H4 (cell line): ENCODE measurements at places on chromosomes 2 and 18.
A peak's percentile ranks its signal among the peaks of the same experiment; 100 is the strongest.

DNA sequence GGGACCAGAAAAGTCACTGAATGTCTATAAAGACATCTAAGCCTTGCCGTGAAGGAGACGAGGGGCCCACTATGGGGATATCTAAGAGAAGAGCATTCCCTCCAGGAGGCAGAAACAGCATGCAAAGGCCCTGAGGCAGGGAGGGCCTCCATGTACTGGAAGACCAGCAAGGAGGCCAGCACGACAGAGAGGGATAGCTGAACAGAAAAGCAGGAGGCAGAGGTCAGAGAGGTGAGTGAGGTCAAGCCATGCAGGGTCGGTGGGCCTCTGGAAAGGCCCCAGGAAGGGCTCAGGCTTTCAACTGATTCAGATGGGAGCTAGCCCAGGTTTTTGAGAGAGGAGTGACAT, 5.7 kb downstream of the TRABD2A start:
- no peak for DNase-seq

- no peak for DNase-seq
These were observed 169.1 kb downstream of the DSEL start for GRCh38 chr18:67347438-67347837.

GRCh38 chr2:121008975-121009374, 273.3 kb downstream of the GLI2 start:
- no peak for DNase-seq

DNA sequence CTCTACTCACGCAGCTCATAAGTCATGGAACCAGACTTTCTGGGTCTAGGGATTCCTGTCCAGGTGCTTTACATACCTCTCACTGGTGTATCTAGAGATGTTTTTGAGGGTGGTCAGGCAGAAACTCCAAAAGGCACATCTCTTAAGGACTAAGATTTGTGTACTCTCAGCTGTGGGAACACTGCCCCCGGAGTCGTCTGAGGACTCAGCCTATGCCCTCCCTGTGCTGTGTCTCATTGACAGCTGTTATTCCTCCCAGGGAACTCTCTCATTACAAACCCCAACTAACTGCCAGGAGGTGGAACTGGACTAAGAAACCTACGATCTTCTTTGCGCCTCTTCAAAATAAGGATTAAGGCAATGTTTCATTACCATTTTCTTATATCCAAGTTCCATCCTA, 293.9 kb upstream of the DLGAP1 start:
- no peak for DNase-seq

DNA sequence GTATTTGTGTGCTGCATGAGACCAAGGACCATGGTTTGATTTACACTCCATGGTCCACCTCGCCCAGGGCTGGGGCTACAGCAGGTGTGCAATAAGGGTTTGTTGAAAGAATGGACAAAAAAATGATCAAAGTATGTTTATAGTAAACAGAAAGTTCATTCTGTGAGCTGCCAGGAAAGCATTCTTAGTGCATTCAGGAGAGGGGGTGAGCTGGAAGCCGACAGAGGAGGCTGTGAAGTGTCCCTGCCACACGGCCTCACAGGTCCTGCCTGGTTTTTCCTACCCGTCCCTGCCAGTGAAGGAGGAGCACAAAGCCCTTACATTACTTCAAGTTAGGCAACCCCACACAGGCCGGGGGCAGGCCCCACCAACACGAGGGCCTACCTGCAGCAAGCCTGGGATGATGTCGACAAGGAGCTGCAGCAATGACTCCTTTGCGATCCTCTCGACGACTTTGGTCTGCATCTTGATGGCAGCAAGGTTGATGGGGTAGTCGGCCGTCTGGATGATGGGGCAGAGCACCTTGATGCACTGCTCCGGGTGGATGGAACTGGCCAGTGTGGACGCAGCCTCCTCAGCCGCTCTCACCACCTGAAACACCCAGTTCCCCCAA, 63.2 kb upstream of the TFCP2L1 start:
- no peak for DNase-seq

GRCh38 chr18:36496022-36496421, 198.5 kb downstream of the FHOD3 start:
- DNase-seq, result no peak

GRCh38 chr2:149314687-149315086, 15.7 kb upstream of the LYPD6 start:
- no peak for DNase-seq

GRCh38 chr18:4207383-4207985, 247.6 kb downstream of the DLGAP1 start:
- DNase-seq, result no peak

DNA sequence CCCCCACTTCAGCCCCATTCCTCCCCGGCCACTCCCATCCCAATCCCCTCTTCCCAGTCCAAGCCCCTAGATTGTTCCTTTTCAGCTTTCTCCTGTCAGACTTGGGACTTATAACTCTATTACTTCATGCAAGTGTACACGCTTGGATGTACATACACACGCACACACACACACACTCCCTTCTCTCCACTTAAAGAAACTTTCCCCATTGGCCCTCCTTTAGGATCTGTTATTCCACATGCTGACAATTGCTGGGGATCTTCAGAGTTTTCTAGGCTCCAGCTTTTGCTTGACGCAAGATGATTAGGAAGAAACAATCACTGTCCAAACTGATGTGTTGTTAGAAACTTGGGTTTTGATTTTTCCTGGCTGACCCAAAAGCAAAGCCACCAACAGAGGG, 75.4 kb downstream of the CDK15 start:
- no peak for DNase-seq

DNA sequence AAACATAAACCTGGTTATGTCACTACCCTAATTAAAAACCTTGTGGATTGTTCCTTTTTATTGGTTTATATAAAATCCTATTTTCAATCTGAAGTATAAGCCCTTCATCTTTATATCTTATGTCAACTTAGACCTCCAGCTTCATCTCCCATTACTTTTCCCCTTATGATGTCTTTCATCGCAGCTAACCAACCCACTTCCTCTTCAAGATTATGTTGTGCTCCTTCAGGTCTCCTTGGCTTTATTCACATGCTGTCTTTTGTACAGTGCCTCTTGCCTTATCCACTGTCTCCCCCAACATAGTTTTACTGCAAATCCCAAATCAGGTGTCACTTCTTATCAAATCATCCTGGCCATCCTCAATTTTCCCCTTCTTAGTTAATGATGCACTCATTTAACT, 25.9 kb downstream of the MBD5 start:
- DNase-seq, result no peak

GRCh38 chr2:232632229-232632903, 1.0 kb upstream of the EFHD1 start:
- DNase-seq, result no peak

DNA sequence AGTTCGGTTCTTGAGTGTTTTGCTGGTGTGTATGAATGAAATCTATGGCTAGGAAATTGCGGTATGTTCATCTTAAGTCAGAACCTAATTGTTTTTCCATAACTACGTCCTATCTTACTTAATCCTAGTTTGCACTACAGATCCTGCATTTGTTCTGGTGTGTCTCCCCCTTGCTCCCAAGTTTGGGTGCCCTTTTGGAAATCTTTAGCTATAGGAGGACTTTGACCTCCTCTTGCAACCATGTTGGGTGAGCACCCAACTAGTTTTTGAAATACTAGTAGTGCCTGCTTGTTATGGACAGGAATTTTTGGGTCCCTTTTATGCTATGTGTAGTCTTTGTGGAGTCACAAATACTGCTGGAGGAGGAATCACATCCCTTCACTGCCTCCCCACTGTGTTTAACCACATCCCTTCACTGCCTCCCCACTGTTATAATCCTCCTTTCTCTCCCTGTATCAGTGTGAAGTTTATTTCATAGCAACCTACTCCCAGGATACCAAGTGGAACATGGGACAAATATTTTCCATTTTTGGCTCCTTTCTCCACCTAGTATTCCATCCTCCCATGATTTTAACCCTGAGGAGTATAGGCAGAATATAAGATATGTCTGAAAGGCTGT, 26.3 kb upstream of the COBLL1 start:
- no peak for DNase-seq

- peak; percentile 68 for DNase-seq
These were observed 21.2 kb downstream of the GRB14 start for GRCh38 chr2:164599954-164600589.

- peak; percentile 54 for DNase-seq
These were observed 23.7 kb downstream of the METTL4 start for GRCh38 chr18:2547477-2548087.

GRCh38 chr18:23618862-23619387, 32.6 kb upstream of the NPC1 start:
- no peak for DNase-seq

GRCh38 chr2:204897561-204897960, 352.3 kb downstream of the PARD3B start:
- DNase-seq, result no peak

- no peak for DNase-seq
These were observed 9.0 kb upstream of the WNT10A start for GRCh38 chr2:218871345-218872302.

DNA sequence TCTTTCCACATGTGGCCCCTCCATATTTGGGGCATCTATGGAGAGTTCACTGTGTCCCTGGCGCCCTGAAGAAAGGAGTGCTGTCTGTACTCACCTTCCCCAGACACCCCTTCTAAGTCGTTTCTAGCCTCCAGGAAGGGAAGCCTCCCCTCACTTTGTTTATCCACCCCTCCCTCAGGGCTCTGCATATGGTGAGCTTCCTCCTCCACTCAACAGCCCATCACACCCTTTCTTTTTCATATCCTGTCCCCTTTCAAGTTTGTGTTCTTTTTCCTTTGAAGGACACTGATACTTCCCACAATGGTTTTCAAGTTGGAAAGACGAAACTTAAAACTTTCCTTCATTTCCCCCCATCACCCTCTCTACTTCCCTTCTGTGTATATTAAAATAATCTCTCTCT, 291.4 kb upstream of the POU3F3 start:
- DNase-seq, result no peak

DNA sequence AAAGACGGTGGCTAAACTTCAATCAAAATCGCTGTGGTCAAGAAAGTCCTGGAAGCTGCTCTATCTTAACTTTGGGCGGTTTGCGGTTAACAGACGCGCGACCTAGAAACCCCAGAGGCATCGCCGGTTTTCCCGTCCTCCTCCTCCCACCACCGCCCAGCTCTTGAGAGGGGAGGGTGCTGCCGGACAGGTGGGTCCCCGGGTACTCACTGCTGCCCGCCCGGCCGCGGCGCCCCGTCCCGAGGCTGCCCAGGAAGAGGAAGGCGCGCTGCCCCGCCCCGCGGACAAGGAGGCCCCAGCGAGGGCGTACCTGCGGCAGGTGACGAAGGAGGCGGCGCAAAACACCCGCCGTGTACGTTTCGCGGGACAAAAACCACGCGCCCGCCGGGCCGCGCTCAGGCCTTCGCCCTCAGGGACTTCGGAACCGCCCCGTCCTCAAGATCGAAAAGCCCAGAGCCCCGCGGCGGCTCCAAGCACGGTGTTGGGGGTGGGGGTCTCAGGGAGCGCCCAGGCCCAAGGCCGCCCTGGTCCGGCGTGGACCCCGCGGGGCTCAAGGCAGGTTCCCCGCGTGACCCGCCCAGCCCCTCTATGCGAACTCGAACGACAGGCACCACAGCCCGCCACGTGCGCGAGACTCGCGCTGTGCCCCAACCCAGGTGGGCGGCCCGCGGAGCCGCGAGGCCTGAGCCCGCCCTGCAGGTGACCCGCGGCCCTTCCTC, at the start of gene SH3YL1:
Gene SH3YL1, minus strand, starts transcription at position 259 of the 719 bp plus-strand sequence. Its CDS starts 48 bp downstream, at position 211.
- no peak for DNase-seq

DNA sequence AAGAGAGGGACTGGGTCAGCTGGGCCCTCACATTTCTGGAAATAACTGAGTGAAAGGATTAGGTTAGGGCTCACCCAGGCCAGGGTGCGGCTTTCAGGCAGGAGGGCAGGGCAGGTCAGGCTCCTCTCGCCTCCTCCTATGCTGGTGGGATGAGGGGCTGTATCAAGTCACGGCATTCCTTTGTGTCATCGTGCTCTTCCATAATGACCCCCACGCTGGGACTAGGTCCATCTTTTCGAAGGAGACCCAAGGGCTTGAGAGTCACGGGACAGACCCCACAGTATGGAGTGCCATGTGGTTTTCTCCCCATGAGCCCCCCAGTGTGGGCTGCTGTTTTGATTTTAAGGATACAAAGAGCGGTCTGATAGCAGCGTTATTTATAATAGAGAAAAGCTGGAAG, 137.8 kb upstream of the COPS8 start:
- DNase-seq, result no peak

- DNase-seq, result peak; percentile 36
These were observed 274.7 kb upstream of the HNMT start for GRCh38 chr2:137689549-137689948.

- DNase-seq, result no peak
These were observed 1.8 kb downstream of the DCC start for GRCh38 chr18:52341608-52342381.

DNA sequence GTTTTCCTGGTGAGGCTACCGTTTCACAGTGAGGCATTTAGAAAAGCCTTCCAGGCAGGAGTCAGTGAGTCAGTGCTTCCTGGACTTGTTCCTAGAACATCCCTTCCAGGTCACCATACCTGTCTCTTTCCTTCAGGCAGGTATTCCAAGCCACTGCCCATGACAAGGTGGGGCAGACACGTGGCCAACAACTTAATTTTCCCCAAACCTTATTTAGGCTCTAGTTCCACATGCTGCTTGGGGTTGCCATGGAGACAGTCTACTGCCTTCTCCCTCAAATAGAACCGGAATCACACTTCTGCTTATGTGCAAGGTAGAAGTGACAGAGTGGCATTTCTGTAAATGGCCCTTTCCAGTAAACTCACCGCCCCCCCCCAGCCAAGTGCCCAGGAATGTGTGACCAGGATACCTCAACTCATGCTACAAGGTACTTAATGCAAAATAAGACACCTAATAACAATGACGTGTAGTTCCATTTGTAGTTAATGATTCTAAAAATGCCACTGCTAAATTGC, 258.3 kb downstream of the PRKCE start:
- no peak for DNase-seq

GRCh38 chr2:73085691-73086090, 14.2 kb upstream of the SFXN5 start:
- peak; percentile 46 for DNase-seq
